ENCODE measurements at places on chromosomes 6 and 20.

DNA sequence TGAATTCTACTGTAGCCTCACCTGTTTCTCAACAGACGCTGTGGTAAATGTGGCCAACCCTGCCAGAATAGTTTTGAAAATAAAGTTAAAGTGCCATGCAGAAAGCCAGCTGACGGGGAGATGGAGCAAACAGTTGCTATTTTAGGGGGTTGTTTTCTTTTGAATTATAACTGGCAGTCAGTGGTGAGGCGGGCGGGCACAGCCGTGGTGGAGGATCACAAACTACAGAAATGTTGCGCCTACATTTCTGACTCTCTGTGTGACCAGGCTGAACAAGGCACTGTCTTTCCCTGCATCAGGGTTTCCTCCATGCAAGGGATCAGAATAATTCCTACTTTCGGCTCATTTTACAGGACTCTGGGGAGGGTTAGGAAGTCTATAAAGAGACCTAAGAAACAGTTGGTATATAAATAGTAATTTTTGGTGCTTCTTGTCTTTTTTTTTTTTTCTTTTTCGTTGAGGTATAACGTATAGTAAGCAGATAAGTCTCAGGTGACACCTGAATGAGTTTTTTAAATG, 17.2 kb downstream of the CHMP4B start:
- no peak for DNase-seq

DNA sequence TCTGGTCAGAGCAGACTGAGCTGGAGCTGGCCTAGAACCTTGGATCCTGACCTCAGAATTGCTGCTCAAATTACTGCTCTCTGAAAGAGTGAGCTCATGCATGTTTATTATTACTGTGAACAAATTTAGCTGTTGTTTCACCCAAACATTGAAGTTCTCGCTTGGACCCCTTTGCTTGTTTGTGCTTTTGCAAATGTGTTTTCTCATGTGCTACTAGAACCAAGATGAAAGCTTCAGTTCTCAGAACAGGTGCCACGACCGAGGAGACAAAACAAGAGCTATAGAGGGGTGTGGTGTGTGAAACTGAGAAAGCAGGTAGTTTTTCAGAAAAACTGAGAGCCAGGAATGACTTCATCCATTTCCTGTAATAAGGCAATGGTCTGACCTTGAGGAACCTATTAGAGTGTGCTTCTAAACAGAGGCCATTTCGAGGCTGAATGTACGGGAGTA, 50.0 kb upstream of the ESR1 start:
- DNase-seq = no peak

DNA sequence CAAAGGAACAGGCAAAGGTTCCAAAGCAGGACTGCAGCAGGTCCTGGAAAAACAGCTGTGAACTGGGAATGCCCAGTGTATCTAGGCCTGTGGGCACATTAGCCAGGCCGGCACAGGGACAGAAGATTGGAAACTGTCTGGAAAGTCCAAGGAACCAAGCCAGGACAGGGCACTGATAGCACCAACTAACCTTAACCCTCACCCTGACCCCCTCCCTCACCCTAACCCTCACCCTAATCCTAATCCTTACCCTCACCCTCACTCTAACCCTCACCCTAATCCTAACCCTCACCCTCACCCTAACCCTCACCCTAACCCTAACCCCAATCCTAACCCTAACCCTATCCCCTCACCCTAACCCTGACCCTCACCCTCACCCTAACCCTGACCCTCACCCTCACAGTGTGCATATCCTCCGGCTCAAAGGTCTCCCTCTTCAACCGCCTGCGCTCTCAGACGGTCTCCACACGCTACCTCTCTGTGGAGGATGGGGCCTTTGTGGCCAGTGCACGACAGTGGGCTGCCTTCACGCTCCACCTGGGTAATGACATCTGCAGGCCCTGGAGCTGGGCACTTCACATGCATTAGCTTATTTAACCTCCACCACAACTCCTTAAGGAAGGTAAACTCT, 5.1 kb upstream of the MATN4 start:
- no peak for DNase-seq

DNA sequence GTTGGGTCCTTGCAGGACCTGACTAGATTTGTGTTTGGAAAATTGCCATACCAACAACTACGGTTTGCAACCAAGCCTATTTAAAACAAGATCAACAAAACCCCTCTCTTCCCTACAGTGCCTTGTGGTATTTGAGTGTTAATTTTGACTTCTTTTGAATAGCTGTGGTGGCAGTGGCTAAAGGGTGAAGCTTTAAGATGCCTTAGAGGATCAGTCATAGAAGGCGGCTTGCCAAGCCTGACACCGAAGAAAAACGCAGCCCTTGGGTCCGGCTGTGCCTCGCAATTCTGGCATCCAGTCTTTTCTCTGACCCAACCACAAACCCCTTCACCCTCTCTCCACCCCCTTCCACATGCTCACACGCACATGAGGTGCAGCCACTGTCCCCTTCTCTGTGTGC, 32.6 kb downstream of the BMP6 start:
- no peak for DNase-seq
